ENCODE measurements at places on chromosomes 2 and 18. TPM values are rescaled to one million over a fixed set of nuclear protein-coding genes. Genes with fewer than 3 reads are reported as not detected.

- no peak overlapping the region for H3K4me3 ChIP-seq
- H3K4me1 ChIP-seq = no peaks in the 10 kb centered on the region
- H3K36me3 ChIP-seq = no peaks in the 10 kb centered on the region
- H3K27me3 ChIP-seq = no peaks in the 10 kb centered on the region
- no peak for DNase-seq
These were observed 38.3 kb downstream of the XRCC5 start for GRCh38 chr2:216147172-216148131.

- peak overlapping the region; percentile 69 for H3K27ac ChIP-seq
- no peak overlapping the region for H3K4me3 ChIP-seq
- H3K27me3 ChIP-seq = no peaks in the 10 kb centered on the region
These were observed 53.2 kb upstream of the CUL3 start for GRCh38 chr2:224638301-224638823.

DNA sequence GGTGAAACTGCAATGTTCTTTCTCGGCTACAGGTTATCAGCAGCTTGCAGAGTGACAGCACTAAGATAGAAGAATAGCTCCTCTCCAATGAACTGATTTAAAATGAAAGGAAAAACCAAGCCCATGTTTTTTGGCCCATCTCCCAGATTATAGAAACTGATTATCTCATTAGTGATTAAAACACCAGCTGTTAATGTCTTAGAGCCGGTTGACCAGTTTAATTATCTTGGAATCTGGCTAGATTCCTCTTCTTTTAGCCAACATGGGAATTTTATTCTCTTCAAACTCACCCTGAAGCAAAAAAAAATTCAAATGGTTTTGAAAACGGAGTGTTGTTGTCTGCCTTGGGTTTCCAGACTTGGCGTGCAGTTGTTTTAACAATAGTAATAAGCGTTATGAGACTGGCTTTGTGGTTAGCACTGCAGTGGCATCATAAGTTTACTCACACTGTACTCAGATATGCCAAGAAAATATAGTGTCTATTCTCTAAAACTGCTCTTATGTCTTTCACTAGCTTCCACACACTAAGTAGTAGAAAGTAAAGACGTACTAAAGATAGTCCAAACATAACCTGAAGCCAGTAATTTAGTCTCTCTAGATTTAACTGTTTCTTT, 665.3 kb downstream of the STK39 start:
- no peaks in the 10 kb centered on the region for H3K4me1 ChIP-seq
- H3K27ac ChIP-seq = no peak overlapping the region
- no peak for DNase-seq

DNA sequence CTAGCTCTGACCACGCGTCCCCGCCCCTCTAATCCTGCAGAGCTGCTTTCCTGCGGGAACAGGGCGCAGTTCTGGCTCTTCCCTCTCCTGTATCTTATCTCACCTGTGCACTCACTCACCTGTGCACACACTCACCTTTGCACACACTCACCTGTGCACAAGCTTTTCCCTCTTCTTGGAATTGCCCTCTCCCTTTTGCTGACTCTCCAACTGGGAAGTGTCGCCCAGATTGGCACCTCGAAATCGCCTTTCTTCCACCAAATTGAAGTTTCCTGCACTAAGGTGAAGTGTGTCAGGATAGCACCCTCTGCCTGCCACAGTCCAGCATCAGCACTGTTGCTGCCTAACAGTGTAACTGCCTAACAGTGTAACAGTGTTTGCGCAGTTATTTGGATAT, 566 bp upstream of the CMPK2 start:
- peaks cover 9% of the 10 kb centered on the region for H3K4me1 ChIP-seq
- peak; percentile 57 for DNase-seq
- H3K36me3 ChIP-seq = no peaks in the 10 kb centered on the region
- peak overlapping the region; percentile 83 for H3K4me3 ChIP-seq
- H3K27me3 ChIP-seq = no peaks in the 10 kb centered on the region
- H3K27ac ChIP-seq = peak overlapping the region; percentile 85

- DNase-seq = no peak
- H3K4me3 ChIP-seq = no peak overlapping the region
- H3K27me3 ChIP-seq = no peaks in the 10 kb centered on the region
- H3K36me3 ChIP-seq = no peaks in the 10 kb centered on the region
These were observed 73.1 kb downstream of the FTCDNL1 start for GRCh38 chr2:199777916-199778315.

DNA sequence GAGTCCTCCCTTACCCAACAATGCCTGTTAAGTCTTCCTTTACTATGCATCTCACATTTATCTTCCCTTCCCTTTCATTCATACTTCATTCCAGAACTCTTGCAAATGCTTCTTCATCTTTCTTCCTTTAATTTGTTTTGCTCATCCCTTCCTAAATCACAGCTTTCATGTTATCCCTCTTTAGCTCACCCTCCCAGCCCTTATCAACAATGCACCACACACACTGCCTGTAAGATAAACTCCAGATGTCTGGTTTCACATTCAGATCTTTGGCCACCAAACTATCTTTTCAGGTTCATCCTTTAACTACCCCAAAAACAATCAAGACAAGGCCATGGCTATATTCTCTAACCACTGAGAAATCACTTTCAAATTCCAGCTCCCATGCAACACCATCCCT, 3.4 kb downstream of the CCDC93 start:
- H3K27ac ChIP-seq = no peak overlapping the region
- no peak for DNase-seq
- H3K36me3 ChIP-seq = no peaks in the 10 kb centered on the region
- H3K4me1 ChIP-seq = peaks cover 20% of the 10 kb centered on the region
- H3K4me3 ChIP-seq = no peak overlapping the region

DNA sequence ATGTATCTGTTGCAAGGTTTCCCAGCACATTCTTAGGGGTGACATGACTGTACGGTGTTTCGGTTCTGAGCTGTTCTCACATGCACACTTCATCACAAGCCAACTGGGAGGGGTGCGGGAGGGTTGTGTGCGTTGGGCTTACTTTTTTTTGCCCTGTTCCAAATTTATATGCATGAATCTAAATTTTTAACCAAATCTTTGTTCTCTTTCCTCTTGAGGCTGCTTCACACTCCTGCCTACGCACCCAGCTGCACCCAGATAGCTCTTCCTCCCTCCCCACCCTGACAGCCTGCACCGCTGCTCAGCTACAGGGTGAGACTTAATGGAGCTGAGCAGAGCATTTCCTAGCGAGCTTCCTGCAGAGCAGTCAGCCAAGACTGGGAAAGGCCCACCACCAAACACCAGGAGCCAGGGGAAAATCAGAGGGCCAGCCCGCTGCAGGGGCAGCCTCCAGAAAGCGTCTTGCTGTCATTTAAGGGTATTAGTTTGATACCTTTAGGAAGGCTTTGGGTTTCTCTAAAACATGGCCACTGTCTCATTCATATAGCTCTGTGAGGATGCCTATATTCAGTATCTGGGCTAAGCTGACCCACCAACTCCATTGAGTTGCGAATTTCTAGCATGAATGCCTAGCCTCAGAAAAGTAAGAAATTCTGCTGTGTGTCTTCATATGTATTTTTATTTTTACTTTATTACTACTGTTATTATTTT, 84.5 kb downstream of the POU3F3 start:
- H3K27me3 ChIP-seq = no peaks in the 10 kb centered on the region
- H3K4me1 ChIP-seq = no peaks in the 10 kb centered on the region
- no peaks in the 10 kb centered on the region for H3K36me3 ChIP-seq
- H3K4me3 ChIP-seq = no peak overlapping the region
- H3K27ac ChIP-seq = no peak overlapping the region

GRCh38 chr2:180322781-180323180, 315.7 kb upstream of the CWC22 start:
- H3K4me1 ChIP-seq = no peaks in the 10 kb centered on the region
- no peak for DNase-seq
- H3K27ac ChIP-seq = no peak overlapping the region
- no peak overlapping the region for H3K4me3 ChIP-seq
- no peaks in the 10 kb centered on the region for H3K36me3 ChIP-seq
- no peaks in the 10 kb centered on the region for H3K27me3 ChIP-seq

DNA sequence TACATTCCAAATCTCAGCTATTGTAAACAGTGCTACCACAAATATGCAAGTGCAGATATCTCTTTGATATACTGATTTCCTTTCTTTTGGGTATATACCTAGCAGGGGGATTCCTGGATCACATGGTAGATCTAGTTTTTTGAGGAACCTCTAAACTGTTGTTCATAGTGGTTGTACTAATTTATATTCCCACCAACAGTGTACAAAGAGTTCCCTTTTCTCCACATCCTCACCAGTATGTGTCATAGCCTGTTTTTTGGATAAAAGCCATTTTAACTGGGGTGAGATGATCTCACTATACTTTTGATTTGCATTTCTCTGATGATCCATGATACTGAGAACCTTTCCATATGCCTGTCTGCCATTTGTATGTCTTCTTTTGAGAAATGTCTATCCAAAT, 6.3 kb upstream of the CCNT2 start:
- no peaks in the 10 kb centered on the region for H3K27me3 ChIP-seq
- no peak overlapping the region for H3K4me3 ChIP-seq
- no peaks in the 10 kb centered on the region for H3K36me3 ChIP-seq
- H3K27ac ChIP-seq = no peak overlapping the region

DNA sequence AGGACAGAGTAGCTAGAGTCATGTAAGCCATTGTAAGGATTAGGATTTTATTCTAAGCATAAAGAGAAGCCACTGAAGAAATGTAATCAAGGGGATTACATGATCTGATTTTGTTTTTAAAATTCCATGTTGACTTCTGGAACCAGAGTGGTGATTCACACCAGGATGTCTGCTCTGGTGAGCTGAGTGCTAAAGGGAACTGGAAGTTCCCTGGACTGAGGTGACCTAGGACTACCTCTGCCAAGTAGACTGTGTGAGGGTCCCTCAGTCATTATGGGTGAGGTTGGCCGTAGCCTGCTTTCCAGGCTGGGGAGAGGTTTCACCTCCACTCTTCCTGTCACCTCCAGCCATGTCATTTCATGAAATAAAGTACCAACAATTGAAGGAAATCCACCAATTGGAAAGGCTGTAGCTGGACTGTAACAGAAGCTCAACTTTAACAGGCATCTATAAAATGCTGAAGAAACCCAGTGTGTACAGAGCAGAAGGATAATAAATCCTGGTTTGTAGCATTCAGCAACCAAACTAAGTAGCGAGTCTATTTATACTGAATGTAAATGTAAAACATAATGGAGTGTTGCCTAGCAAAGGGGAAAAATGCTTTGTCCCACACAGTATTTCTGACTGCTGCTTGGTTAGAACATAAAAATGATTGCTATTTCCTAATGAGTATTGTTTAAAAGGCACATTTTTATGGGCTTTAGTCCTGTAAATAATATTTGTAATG, 507.4 kb upstream of the PKDCC start:
- H3K27ac ChIP-seq = no peak overlapping the region
- no peak overlapping the region for H3K4me3 ChIP-seq

DNA sequence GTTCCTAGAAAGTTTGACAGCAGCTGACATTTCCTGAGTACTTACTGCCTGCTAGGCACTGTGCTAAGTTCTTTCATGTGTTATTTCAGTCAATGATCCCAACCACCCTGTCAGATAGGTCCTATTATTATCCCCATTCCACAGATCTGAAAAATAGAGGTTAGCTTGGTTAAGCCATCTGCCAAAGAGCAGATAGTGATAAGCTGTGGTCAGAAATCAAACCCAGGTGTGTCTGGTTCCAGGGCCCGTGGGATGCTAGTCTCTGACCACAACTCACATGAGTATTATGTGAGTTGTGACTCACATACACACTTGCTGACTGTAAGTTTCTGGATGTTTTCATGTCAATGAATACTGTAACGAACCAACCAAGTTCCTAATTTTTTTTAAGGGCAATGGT, 132.0 kb upstream of the APCDD1 start:
- no peaks in the 10 kb centered on the region for H3K36me3 ChIP-seq
- H3K27me3 ChIP-seq = no peaks in the 10 kb centered on the region
- no peaks in the 10 kb centered on the region for H3K4me1 ChIP-seq
- H3K27ac ChIP-seq = no peak overlapping the region

DNA sequence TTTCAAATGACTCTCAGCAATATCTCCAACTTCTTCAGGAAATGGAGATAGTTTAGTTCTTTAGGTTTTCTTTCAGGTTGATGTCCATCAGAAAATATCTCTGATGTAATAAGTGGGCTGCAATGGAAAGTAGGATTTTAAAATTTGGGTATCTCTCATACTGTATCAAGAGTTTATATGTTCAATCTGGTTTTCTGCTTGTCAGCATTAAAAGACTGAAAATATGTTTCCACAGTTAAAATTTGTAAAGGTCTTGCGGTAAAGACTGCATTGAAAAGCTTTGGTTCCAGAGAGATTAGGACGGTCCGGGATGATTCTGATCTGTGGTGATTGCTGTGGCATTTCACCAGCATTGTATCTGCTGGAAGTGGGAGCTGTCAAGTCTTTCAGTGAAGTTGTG, 83.2 kb downstream of the LYPD1 start:
- H3K36me3 ChIP-seq = no peaks in the 10 kb centered on the region
- H3K4me1 ChIP-seq = no peaks in the 10 kb centered on the region
- no peak overlapping the region for H3K27ac ChIP-seq
- no peak overlapping the region for H3K4me3 ChIP-seq
- no peak for DNase-seq

GRCh38 chr2:177272765-177273164, 8.2 kb upstream of the NFE2L2 start:
- no peak for DNase-seq
- H3K4me1 ChIP-seq = peaks cover 12% of the 10 kb centered on the region
- H3K36me3 ChIP-seq = no peaks in the 10 kb centered on the region

- DNase-seq = no peak
- no peak overlapping the region for H3K27ac ChIP-seq
- H3K27me3 ChIP-seq = no peaks in the 10 kb centered on the region
- H3K36me3 ChIP-seq = no peaks in the 10 kb centered on the region
These were observed 144.1 kb downstream of the NYAP2 start for GRCh38 chr2:225543626-225544025.

DNA sequence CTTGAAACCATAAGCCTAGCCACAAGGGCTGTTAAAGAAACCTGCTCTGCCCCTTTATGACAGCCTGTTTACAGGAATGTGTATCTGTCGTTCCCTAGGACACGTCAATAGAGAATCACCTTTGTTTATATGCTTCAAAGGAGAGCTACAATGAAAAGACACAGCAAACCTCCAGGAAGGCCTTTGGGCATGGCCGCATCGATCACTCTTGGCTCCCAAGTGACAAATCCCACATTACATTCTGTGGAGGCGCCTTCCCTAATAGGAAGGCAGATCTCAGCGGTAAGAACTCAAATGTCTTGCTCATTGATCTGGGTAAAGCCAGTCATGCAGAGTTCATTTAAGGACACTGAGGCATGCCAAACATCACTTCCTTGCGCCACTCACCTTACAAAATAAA, 26.5 kb downstream of the KIAA2012 start:
- H3K4me3 ChIP-seq = no peak overlapping the region
- no peak overlapping the region for H3K27ac ChIP-seq
- no peaks in the 10 kb centered on the region for H3K36me3 ChIP-seq
- no peaks in the 10 kb centered on the region for H3K27me3 ChIP-seq

- H3K4me1 ChIP-seq = no peaks in the 10 kb centered on the region
- H3K27ac ChIP-seq = no peak overlapping the region
- H3K27me3 ChIP-seq = no peaks in the 10 kb centered on the region
- H3K36me3 ChIP-seq = no peaks in the 10 kb centered on the region
These were observed 53.5 kb upstream of the C2orf15 start for GRCh38 chr2:99088017-99088416.

Gene POTEC
- polyA plus RNA-seq = 10.8 TPM

Gene UGT1A5
- polyA plus RNA-seq = not detected

Gene ARPC2
- polyA plus RNA-seq = 338 TPM

Gene IL18R1
- 1.1 TPM for polyA plus RNA-seq

Gene CTAGE1
- 5.2 TPM for polyA plus RNA-seq

Gene PIAS2
- 318 TPM for polyA plus RNA-seq

Gene TRIM43
- polyA plus RNA-seq = 0.34 TPM

Gene CHCHD5
- 98.9 TPM for polyA plus RNA-seq

Gene MAL
- polyA plus RNA-seq = 1.3 TPM

Gene COA5
- polyA plus RNA-seq = 65.9 TPM

Gene FAM228A
- polyA plus RNA-seq = 72.4 TPM

Gene LRRTM4
- polyA plus RNA-seq = 0.13 TPM

Measured in testis (tissue), 5 donors.